ENCODE measurements at places on chromosomes 1 and 21.
A peak's percentile ranks its signal among the peaks of the same experiment; 100 is the strongest.

- DNase-seq: no peak
Observed at GRCh38 chr1:154418062-154418921, 13.1 kb downstream of the IL6R start.

DNA sequence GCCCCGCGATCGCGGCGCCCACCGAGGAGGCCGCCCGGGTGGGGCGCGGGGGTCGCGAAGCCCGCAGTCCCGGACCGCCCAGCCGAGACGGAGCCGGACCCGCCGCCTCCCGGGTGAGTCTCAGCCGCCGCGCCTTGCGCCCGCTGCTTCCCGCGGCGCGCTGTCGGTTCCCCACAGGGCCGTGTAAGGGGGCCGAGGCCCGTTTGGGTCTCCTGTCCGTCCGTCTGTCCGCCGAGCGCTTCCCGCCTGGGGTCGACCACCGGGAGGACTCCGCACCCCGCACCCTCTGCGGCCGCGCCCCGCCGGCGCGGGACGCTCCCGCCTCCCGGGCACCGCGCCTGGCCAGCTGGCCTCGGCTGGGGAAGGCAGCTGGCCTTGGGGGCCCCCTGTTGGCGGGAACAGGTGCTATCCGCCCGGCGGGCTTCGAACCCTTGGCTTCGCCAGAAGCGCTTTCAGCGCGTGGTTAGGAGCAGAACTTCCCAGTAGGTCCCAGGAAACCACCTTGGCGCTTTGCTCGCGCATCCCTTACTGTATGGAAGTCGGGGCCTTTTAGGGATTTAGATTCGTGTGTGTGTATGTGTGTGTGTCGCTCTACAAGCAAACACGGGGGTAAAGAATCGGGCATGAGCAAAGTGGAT lies 414 bp downstream of the TMEM51 start:
- peak; percentile 30 for DNase-seq

- DNase-seq: no peak
Observed at GRCh38 chr1:178192686-178193085, 98.8 kb downstream of the RASAL2 start.

- DNase-seq: peak; percentile 21
Observed at GRCh38 chr21:37368541-37369279, 2.1 kb downstream of the DYRK1A start.

- no peak for DNase-seq
Observed at GRCh38 chr1:148315071-148315811, 163.2 kb upstream of the NBPF11 start.

GRCh38 chr1:45177452-45177851 lies 29.0 kb downstream of the ZSWIM5 start:
- DNase-seq: no peak

DNA sequence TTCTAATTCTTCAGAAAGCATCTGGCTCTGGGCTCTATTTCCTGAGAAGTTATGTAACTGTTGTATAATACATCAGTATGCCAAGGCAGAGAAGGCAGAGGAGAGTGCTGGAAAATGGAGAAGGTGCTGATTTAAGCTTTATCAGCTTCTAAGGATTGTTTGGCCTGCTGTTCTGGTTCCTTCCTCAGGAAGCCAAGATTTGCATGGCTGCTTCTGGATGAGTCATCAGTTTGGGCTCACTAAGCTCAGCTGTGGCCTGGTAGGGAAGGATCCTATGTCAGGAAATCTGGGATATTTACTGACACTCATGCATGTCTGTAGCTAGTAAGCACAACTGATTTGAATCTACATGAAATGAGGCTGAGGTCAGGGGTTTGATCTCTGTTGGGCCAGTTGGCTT lies 73.2 kb upstream of the ADGRL4 start:
- DNase-seq: no peak

DNA sequence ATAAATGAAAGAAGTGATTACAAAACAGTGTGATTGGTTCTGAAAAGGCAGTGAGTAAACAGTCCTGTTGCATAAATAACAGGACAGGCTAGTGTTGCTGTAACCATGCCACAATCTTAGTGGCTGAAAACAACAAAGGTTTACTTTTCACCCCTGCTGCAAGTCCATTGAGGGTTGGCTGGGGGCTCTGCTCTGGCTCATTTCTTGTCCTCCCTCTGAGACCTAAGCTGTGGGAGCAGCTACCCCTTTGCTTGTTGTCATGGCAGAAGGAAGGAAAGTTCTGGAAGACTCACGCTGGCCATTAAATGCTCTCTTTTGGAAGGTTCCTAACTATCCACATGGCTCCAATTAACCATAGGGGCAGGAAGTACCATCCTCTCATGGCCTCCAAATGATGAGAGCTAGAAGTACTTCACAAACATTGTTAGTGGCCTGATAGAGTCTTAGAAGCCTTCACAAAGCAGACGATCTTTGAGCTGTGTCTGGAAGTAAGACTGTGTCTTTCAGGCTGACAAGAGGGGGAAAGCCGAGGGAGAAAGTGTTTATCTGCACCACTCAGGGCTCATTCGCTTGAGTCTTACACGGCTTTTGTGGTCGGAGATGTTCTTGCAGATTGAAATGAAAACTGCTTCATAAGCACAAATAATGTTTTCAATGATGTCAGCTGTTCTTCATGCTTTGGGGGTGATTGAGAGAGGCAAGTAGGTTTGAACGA lies 11.9 kb downstream of the RCSD1 start:
- DNase-seq: no peak

- DNase-seq: no peak
Observed at GRCh38 chr1:168230709-168231108, 4.9 kb downstream of the SFT2D2 start.

DNA sequence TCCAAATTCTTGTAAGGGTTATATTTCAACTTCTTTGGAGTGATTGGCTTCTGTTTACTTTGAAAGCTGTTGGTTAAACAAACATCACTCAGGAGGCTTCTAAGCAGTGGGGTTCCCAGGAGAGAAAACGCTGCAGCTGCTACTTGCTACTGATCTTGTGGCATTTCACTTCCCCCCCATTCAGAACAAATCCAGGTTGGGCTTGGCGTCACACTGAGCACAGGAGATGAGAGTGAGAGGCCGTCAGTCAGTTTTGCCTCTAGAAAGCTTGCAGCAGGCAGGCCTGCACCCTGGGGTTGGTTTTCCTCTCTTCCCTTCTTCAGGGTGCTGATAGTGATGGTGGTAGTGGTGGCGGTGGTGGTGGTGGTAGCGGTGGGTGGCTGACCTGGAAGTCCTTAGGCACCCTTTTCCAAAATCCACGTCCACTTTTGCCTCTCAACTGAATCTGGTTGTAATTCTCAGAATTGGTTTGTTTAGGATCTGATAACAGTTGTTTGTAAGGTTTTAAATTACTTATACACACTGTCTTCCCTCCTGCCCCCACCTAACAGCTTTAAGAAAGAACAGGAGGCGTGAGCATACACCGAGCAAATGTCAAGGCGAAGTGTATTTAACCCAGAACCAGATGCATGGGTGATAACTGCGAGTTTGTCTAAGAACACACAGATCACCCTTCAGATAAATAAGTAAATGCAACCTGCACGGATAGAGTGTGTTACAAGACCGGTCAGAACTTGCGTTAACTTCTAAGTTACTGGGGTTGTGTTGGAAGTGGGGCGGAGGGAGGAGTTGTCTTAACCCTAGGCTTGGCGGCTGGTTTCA lies 3.2 kb upstream of the PROX1 start:
- DNase-seq: no peak

DNA sequence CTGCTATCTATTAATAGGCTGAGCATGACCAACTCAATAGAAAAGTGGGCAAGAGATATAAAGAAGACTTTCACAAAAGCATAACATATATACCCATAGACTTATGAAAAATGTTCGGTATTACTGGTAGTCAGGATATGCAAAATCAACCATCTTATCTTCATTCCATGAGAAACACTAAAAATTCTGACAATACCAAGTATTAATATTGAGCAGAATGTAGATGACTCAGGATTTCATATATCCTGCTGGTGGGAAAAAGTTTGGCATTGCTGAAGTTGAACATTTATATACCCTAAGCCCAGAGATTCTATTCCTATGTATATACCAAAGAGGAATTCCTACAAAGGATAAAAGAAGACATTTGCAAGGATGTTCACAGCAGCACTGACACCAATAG lies 138.3 kb downstream of the CLEC20A start:
- DNase-seq: no peak

GRCh38 chr1:85608851-85609250 lies 28.3 kb downstream of the CCN1 start:
- DNase-seq: no peak

DNA sequence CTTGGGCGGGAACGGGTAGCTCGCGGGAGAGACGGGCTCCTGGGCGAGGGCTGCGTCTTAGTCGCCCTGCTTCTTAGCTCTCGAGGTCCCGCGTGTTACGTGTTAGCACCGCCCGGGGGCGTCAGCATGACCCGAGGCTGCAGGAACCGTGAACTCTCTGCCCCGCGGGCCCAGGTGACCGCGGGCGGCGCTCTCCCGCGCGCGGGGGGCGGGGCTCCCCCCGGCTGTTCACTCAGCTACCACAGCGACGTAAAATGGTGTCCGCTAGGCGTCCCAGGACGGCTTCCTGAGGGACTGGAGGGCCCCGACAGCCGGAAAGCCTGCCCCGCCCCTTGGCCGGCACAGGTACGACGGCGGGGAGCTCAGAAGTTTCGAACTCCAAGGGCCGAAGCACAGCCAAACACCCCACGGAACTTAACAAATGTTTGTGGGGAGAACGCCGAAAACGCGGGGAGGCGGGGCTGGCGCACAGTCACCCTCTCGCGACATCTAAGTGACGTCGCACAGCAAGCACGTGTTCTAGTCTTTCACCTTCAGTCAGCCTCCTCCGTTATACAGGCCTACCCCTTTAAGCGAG lies 780 bp upstream of the RBM15 start:
- peak; percentile 92 for DNase-seq

- no peak for DNase-seq
Observed at GRCh38 chr1:110689868-110690267, 15.1 kb upstream of the KCNA3 start.

DNA sequence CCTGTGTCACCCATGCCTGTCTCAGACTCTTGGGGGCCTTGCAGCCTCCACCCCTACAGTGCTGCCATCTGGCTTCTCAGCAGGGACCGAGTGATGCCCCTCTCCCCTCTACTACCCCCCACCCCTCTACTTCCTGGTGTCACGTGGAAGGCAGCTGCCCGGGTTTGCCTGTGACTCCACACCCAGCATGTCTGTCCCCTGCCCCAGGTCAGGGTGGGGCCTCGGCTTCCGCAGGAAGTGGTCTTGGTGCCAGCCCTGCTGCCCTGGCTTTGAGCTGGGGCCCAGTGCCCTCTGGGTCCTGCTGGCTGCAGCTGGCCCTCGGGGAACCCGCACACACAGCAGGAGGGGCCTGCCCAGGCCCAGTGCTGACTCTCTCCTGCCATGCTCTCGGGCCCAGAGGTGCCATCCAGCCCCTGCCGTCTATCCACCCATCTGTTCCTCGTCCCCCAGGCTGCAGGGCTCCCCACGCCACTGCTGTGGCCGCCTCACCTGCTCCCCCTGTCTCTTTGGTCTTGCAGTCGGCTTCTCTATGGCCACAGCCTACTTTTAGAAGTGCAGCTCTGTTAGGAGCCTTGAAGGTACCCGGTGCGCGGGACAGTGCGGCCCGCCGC lies 24.0 kb downstream of the PLCH2 start:
- DNase-seq: no peak

DNA sequence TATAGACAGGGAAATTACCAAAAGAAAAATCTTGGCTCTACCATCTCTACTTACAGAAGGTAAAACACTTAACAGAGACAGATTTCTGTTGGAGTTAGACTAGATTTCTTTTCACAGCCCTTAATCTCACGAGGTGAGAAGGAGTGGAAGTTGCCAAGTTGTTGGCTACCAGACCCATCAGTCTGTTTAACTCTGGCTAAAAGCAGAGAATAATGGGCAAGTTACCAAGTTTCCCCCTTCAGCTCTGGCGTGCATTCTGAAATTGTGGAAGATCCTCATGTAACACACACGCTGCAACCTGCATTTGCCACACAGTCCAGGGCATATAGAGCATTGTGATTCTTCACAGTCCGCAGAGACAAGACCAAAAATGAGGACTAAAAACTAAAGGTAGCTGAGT lies 49.3 kb downstream of the STX6 start:
- no peak for DNase-seq

- no peak for DNase-seq
Observed at GRCh38 chr1:177355575-177355974, 184.8 kb downstream of the BRINP2 start.

DNA sequence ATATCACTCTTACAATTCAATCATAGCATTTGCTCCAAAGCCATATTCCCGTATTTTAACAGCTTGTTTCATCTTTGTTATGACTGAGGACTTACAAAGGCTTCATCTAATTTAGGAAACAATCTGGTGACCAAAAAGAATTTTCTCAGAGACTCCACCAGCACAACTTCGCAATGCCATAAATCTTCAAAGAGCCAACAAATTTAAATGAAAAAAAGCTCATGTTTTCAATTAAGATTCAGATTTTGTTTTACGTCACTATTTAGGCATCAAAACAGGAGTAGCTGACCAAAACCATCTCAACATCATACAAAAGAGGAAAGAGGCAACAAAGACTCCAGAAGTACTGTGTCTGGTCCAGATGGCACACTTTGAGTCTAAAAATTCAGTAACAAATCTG lies 373.3 kb downstream of the TTLL7 start:
- no peak for DNase-seq
